ENCODE measurements at places on chromosomes 5 and 9.

- H3K36me3 ChIP-seq: peaks cover 4% of the 10 kb centered on the region
- DNase-seq: no peak
- H3K27me3 ChIP-seq: no peaks in the 10 kb centered on the region
Measured at GRCh38 chr9:109252291-109252690, 68.6 kb downstream of the EPB41L4B start.

DNA sequence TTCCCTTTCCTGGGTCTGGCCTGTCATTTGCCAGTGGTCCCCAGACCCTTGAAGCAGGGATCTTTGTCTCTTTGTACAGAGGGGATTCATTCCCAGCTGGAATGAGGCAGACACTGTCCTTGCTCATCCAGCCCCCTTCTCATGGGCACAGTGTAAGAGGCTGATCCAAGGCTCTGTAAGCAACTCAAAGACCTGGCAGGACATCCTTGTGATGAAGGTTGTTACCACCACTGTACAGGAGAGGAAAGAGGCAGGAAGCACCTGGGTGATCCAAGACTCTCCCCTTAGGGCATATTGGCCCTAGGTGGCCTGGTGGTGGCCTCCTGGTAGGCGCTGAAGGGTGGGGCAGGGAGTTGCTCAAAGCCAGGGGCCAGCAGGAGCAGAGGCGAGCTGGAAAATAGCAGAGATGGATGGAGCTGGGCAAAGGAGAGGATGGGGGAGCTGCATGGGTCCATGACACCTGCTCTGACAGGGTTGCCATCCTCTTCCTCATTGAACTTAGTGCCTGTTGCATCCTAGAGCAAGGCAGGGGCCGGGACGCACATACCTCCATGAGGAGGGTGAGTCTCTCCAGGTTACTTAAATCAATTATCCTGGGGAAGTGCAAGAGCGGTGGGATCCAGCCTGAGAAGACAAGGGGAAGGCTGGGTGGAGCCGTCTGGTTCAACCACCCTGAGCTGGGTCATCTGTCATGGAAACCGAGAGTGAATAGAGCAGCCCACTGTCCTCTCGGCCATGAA, 9.8 kb upstream of the GADD45G start:
- no peak overlapping the region for H3K27ac ChIP-seq
- no peaks in the 10 kb centered on the region for H3K27me3 ChIP-seq
- H3K4me3 ChIP-seq: no peak overlapping the region
- no peaks in the 10 kb centered on the region for H3K36me3 ChIP-seq
- DNase-seq: no peak

- H3K36me3 ChIP-seq: peaks cover 4% of the 10 kb centered on the region
- H3K4me1 ChIP-seq: peaks cover 23% of the 10 kb centered on the region
- H3K27me3 ChIP-seq: peaks cover 23% of the 10 kb centered on the region
- no peak for DNase-seq
Measured at GRCh38 chr5:43049236-43049635, 9.1 kb upstream of the ANXA2R start.

- H3K4me1 ChIP-seq: peaks cover 47% of the 10 kb centered on the region
- H3K27me3 ChIP-seq: no peaks in the 10 kb centered on the region
- peaks cover 8% of the 10 kb centered on the region for H3K36me3 ChIP-seq
- no peak overlapping the region for H3K27ac ChIP-seq
Measured at GRCh38 chr9:79583952-79584654, 12.3 kb downstream of the TLE4 start.

DNA sequence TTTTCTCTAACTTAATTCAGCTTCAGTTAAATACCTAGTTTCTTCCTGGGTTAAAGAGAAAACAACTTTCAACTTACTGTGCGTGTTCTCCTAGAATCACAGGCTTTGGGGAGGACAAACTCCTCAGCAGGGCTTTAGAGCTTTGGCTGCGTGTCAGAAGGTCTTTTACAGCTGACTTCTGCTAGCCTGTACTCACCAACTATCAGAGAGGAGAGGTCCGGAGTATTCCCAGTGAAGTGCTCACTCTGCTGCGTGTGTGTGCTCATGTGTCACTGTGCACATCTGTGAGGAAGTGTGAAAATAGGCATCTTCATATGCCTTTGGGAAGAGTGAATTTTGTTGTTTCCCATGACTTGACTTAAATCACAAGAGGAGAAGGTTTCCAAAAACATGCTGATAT, 423.2 kb upstream of the SGCD start:
- DNase-seq: no peak
- H3K4me1 ChIP-seq: no peaks in the 10 kb centered on the region
- no peak overlapping the region for H3K4me3 ChIP-seq
- H3K27ac ChIP-seq: no peak overlapping the region
- H3K27me3 ChIP-seq: peaks cover 24% of the 10 kb centered on the region

GRCh38 chr5:151547364-151547763, 43.8 kb downstream of the FAT2 start:
- H3K27ac ChIP-seq: no peak overlapping the region
- H3K4me3 ChIP-seq: no peak overlapping the region

- H3K4me3 ChIP-seq: no peak overlapping the region
- H3K27ac ChIP-seq: peak overlapping the region; percentile 53
- no peak for DNase-seq
Measured at GRCh38 chr5:124948754-124949275, 202.4 kb upstream of the ZNF608 start.

GRCh38 chr9:27817747-27818146, 244.5 kb upstream of the C9orf72 start:
- no peaks in the 10 kb centered on the region for H3K4me1 ChIP-seq
- H3K4me3 ChIP-seq: no peak overlapping the region
- no peak for DNase-seq
- peaks cover 2% of the 10 kb centered on the region for H3K27me3 ChIP-seq

GRCh38 chr5:120808135-120808534, 344.0 kb downstream of the PRR16 start:
- peaks cover 12% of the 10 kb centered on the region for H3K4me1 ChIP-seq
- peak overlapping the region; percentile 9 for H3K27ac ChIP-seq
- DNase-seq: no peak

DNA sequence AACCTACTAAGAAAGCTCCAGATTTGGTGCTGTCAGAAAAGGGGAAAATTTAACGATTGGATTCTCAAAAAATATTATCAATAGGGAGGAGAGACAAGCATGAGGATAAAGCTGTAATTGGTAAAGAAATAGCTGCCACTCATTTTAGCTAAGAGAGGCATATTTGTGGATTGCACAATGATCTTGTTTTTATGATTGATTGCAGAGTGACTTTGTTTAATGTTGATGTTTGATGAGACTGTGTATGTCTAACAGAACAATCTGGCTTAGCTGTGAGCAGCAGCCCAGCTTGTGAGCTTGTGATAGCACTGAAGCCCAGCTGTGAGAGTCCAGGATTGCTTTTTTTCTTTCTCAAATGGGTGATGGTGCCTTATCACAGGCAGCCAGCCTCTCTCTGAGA, 56.4 kb downstream of the ZNF883 start:
- no peaks in the 10 kb centered on the region for H3K36me3 ChIP-seq
- no peaks in the 10 kb centered on the region for H3K4me1 ChIP-seq
- H3K4me3 ChIP-seq: no peak overlapping the region
- DNase-seq: no peak
- H3K27me3 ChIP-seq: peaks cover 79% of the 10 kb centered on the region

DNA sequence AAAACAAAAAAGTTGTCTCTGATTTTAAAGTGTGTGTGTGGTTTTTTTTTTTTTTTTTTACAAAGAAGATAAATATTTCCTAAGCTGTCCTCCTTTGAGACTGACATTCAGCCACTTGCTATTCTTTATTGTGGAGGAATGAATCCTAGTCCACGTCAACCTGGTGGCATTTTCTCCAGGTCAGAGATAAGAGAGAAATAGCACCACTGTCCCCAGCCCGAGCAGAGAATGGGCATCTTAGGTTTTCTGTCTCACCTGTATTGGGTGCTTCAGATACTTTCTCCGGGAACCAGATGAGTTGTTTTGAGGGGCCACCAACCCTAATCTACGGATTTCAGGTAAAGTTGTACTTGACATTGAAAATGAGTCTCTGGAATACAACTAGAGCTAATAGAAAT, 1.4 kb downstream of the ITGA2 start:
- no peak for DNase-seq
- H3K27me3 ChIP-seq: peaks cover 30% of the 10 kb centered on the region
- no peak overlapping the region for H3K27ac ChIP-seq
- H3K4me3 ChIP-seq: no peak overlapping the region

GRCh38 chr9:12716823-12717600, 23.8 kb downstream of the TYRP1 start:
- peaks cover 44% of the 10 kb centered on the region for H3K4me1 ChIP-seq
- no peak overlapping the region for H3K4me3 ChIP-seq

- no peak overlapping the region for H3K27ac ChIP-seq
- no peak for DNase-seq
- H3K36me3 ChIP-seq: peaks cover 2% of the 10 kb centered on the region
- no peak overlapping the region for H3K4me3 ChIP-seq
Measured at GRCh38 chr9:27442464-27442863, 81.6 kb upstream of the IFNK start.

- no peaks in the 10 kb centered on the region for H3K4me1 ChIP-seq
- DNase-seq: no peak
- H3K4me3 ChIP-seq: no peak overlapping the region
Measured at GRCh38 chr9:16386827-16387077, 483.7 kb downstream of the BNC2 start.

DNA sequence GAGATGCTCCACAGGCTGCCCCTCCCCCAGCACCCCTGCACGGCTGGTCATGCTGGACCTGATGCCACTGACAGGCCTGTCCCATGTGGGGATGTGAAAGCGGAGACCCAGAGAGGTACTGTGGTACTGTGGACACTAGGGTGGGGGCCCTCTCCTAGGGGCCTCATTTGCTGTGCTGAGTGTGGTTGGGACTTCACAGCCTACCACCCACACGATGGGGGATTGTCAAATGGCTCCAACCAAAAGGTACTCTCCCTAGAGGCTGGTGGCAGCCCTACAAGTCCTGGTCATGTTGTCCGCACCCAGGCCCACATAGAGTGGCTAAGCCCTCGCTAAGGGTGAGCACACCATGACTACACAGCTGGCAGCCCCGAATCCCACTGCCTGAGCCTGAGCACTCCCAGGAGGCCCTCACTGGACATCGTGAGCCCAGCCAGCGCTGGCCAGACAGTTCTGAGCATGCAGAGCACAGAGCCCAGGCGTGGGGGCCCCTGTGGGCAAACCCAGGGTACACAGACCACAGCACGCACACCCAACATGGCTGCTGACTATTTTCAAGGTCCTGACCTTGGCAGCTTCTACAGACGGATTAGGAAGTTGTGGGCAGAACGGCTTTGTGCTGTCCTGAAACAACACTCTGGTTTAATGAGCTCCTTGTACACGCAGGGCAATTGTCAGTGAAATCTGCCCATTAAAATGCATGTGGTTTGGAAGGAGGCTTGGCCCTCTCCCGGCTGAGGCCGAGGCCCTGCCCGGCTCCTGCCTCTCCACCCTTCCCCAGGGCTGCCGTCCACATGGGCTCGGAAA, 214.1 kb downstream of the HSPA4 start:
- DNase-seq: no peak
- no peak overlapping the region for H3K27ac ChIP-seq
- no peaks in the 10 kb centered on the region for H3K36me3 ChIP-seq
- peaks cover 10% of the 10 kb centered on the region for H3K27me3 ChIP-seq
- no peaks in the 10 kb centered on the region for H3K4me1 ChIP-seq
- no peak overlapping the region for H3K4me3 ChIP-seq

- no peak overlapping the region for H3K4me3 ChIP-seq
- H3K4me1 ChIP-seq: peaks cover 23% of the 10 kb centered on the region
- no peak for DNase-seq
- peaks cover 52% of the 10 kb centered on the region for H3K27me3 ChIP-seq
Measured at GRCh38 chr5:180690562-180690961, 41.2 kb upstream of the FLT4 start.

DNA sequence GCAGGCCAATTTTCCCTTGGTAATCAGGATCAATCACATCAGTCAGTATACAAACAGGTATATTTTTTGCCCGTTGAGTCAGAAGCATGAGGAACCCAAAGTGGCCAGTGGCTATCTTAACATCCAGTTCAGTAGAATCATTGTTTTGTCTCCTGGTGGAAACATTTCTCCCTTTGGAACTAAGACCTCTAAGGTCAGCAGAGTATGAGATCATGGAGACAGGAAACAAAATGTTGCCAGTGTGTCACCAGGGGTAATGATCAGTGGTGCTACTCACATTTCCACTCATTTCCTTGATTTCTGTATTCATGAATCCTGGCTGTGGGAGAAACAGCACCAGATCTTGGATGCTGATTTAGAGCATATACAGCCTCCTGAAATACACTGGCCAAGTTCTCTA, 553.0 kb downstream of the CSNK1G3 start:
- H3K4me3 ChIP-seq: no peak overlapping the region
- no peak overlapping the region for H3K27ac ChIP-seq
- no peaks in the 10 kb centered on the region for H3K27me3 ChIP-seq
- no peak for DNase-seq
- peaks cover 6% of the 10 kb centered on the region for H3K36me3 ChIP-seq

- no peak overlapping the region for H3K27ac ChIP-seq
- no peaks in the 10 kb centered on the region for H3K36me3 ChIP-seq
- no peak for DNase-seq
- H3K4me1 ChIP-seq: peaks cover 47% of the 10 kb centered on the region
- no peak overlapping the region for H3K4me3 ChIP-seq
- H3K27me3 ChIP-seq: no peaks in the 10 kb centered on the region
Measured at GRCh38 chr5:168327019-168327421, 35.6 kb downstream of the WWC1 start.

GRCh38 chr5:12901696-12902095, 997.5 kb upstream of the CTNND2 start:
- H3K36me3 ChIP-seq: no peaks in the 10 kb centered on the region
- no peak for DNase-seq
- no peak overlapping the region for H3K4me3 ChIP-seq
- no peaks in the 10 kb centered on the region for H3K4me1 ChIP-seq

- no peak for DNase-seq
- H3K27me3 ChIP-seq: no peaks in the 10 kb centered on the region
- peaks cover 17% of the 10 kb centered on the region for H3K36me3 ChIP-seq
- peak overlapping the region; percentile 96 for H3K27ac ChIP-seq
Measured at GRCh38 chr9:130138171-130138653, 34.0 kb upstream of the NCS1 start.

DNA sequence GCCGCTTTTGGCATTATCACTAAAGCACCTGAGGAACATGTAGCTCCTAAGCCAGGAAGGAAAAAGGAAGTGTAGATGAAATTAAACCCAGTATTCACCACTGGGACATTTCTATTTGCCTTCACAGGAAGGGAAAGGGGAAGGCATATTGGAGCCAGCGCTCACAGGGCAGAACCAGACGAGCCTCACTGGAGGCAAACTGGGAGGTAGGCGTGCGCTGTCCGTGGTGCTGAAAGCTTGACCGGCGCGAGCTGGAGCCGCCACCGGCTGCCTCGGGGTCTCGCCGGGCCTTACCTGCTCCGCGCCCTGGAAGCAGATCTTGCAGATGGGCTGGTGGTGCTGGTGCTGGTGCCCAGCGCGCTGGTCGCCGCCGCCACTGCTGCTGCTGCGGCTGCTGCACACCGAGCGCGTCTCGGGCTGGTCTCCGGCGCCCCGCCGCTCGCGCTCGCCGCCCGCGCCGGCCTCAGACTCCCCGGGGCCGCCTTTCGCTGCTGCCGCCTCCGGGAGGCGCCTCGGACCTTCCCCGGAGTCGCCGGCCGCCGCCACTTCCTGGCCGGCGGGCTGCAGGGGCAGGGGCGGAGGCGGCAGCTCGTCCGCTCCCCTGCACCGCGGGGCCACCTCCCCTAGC, 732 bp downstream of the MARCHF11 start:
- no peak overlapping the region for H3K27ac ChIP-seq
- DNase-seq: peak; percentile 84
- H3K36me3 ChIP-seq: no peaks in the 10 kb centered on the region
- H3K4me3 ChIP-seq: peak overlapping the region; percentile 58
- H3K4me1 ChIP-seq: peaks cover 4% of the 10 kb centered on the region
